NB4 (cell line): ENCODE measurements at places on chromosomes 3 and 15.

- no peak for DNase-seq
Observed at GRCh38 chr15:69593488-69593887, 140.9 kb downstream of the RPLP1 start.

DNA sequence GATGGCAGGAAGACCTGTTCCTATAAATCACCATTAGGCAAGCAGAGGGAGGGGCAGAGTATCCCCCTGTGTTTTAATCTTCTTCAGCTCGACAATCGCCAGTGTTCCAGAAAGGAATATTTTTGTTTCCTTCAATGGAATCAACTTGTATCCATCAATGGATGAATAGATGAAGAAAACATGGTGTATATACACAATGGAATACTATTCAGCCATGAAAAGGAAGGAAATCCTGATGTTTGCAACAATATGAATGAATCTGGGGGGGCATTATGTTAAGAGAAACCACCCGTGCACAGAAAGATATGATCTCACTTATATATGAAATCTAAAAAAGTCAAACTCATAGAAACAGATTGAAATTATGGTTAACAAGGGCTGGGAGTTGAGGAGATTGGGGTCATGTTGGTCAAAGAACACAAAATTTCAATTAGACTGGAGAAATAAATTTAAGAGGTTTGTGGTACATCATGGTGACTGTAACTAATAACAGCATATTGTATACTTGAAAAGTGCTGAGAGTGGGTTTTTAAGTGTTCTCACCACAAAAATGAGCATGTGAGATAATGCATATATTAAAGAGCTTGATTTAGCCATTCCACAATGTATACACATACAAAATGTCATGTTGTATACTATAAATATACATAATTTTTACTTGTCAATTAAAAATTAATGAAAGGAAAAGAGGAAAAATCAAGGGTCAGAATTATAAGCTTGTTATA, 64.2 kb upstream of the ITGA11 start:
- no peak for DNase-seq

DNA sequence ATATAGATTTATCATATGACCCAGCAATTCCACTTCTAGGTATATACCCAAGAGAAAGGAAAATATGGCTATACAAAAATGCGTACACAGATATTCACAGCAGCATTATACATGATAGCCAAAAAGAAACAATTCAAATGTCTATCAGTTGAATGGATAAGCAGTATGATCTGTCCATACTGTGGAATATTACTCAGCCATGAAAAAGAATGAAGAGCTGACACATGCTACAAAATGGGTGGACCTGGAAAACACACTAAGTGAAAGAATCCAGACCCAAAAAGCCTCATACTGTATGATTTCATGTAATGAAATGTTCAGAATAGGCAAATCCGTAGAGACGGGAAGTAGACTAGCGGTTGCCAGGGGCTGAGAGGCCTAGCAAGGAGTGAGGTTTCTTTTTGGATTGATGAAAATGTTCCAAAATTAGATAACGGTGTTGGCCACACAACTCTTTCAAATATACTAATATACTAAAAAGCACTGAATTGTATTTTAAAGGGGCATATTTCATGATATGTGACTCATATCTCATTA, 33.4 kb downstream of the FGD5 start:
- no peak for DNase-seq

DNA sequence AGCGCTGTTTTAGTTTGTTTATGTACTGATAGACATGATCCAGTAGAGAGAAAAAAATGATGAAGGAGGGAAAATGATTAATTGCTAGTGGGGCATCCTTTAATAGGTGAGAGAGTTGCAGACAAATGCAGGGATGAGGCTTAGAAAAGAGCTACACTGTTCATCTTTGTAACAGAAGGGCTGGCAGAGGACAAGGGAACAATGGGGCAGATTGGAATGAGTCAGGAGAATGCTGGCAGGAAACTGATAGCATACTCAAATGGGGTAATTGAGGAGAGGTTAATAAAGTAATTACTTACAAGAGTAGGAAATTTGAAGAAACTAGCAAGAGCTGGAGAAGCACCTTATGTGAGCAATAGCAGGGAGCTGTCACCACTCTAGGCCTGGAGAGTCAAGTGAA, 170.9 kb downstream of the OXSM start:
- no peak for DNase-seq

GRCh38 chr3:134656211-134656800, 5.5 kb upstream of the KY start:
- DNase-seq = no peak

DNA sequence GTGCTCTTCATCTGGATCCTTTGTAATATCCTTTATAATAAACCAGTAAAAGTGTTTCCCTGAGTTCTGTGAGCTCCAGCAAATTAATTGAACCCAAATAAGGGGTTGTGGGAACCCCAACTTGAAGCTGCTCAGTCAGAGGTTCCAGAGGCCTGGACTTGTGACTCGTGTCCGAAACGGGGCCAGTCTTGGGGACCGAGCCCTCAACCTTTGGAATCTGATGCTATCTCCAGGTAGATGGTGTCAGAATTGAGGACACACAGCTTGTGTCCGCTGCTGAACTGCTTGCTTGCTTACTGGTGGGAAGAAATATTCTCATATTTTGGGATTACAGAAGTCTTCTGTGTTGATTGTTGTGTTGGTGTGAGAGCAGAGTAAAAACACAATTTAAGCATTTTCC, 39.7 kb upstream of the FLNB start:
- DNase-seq = no peak

GRCh38 chr3:119642746-119643473, 17.5 kb downstream of the POPDC2 start:
- DNase-seq = no peak

DNA sequence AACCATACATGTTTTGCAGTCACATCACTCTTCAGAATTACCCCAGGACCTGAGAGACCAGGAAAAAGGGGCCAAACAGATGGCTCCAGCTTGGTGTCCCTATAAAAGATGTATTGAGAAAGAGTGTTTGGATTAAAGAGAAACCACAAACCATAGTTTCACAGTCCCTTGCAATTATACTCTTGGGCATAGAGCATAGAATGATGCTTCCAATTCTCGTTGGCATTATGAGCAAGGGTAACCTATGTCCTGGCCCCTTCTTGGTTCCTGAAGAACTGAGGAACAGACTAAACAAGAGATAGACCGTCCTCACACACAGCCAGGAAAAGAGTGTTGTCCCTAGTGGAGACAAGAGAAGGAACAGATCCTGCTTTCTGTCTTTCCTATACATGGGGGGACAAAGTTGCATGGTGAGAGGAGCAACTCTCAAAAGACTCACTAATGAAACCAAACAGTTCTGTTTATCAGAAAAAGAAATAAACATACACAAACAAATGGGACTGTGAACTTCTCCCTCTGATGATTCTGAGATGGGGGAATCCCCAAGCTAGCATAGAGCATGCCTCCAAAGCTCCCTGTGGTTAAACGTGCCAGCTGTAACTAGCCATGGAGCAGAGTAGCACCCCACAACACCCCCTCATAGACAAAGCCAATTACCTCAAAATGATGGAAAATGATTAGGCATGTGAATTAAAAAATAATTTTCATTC, 908.6 kb downstream of the NTRK3 start:
- no peak for DNase-seq

DNA sequence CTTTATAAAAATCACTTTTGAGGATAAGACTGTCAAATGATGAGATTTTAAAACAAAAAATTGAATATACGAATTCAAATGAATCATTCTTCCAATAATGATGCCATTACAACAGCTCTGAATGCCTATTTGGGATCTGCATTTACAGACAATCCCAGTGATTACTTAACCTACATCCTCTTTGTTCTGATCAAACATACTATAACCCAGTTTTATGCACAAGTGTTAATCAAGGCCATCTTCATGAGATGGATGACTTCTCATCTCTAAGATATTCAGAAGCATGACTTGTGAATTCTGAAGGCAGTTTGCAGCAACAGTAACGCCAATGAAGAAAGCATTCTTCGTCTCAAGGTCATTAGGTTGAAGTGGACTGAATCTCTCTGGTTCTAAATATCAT, 90.3 kb upstream of the MEX3B start:
- no peak for DNase-seq

DNA sequence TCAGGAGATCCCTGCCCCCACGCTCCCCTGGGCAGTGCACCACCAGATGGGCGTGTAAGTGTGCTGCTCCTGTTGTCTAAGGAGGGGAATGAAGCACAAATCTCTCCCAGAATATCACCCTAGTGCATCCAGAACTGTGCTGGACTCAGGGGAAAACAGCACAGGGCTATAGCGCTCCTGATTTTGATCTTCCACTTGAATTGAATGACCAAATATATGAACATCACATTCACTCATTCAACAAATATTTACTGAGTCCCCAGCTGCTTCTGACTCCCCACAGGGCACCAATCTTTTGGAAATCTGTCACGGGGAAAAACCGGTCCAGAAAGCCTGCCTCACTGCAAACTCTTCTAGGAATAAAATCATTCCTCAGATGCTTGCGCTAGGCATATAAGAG, 2.4 kb downstream of the CPLX3 start:
- no peak for DNase-seq

DNA sequence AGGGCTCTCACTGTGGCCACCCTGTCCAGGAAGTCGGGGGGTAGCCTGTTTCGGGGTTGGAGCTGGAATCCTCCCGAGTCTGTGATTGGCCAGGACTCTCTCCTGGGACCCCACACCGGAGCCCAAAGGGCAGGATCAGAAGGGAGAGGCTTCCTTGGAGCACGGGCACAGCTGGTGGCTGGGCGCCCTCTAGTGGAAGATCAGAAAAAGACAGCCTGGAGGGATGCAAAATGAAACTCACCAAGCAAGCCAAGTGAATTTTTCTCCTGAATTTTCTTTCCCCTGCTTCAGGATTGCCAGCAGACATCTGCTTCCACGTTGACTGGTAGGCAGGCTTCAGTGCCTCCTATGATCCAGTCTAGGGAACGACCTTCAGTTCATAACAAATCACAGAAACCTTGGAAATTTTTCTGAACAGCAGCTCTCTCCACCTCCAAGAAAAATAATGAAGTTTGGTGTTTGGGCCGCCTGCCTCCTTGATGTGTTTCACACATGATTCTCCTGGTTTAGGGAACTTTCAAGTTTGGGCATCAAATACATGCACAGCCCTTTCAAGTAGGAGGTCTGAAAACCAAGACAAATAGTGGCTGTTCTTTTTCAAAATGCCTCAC, 224.6 kb downstream of the VPS13C start:
- DNase-seq = peak; percentile 59

- no peak for DNase-seq
Observed at GRCh38 chr3:112508860-112509259, 9.6 kb upstream of the BTLA start.

GRCh38 chr15:62977952-62978811, 64.4 kb upstream of the TPM1 start:
- DNase-seq = no peak

- peak; percentile 44 for DNase-seq
Observed at GRCh38 chr3:9402410-9403228, 5.2 kb downstream of the SETD5 start.

DNA sequence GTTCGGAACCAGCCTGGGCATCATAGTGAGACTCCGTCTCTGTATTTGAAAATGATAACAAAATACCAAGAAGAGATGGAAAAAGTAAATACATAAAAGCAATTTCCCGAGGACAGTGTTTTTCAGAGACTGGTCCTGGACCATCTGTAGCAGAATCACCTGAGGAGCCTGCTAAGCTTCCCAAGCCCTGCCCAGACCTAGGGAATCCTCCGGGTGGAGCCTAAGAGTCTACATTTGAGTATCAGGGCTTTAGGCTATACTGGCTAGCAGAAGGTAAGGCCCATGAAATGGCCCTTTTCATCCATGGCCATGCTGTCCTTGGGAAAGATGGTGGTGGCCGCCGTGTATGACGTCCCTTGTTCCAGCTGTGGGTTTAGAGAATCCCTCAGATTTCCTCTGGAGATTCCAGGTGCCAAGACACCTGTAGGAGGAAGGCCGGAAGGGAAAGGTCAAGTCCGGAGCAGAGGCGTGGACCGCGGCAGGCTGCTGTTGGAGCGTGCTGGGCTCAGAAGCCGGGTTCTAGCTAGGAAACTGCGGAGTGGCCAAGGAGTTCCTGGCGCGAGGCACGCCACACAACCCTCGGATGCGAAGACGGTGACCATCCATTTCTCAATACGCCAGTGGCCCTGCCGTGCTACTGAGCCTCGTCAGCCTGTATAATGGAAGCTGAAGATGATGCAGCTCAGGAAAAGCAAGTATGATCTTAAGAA, 50.9 kb downstream of the TMEM44 start:
- no peak for DNase-seq

GRCh38 chr3:190081389-190081788, 39.3 kb downstream of the P3H2 start:
- no peak for DNase-seq

DNA sequence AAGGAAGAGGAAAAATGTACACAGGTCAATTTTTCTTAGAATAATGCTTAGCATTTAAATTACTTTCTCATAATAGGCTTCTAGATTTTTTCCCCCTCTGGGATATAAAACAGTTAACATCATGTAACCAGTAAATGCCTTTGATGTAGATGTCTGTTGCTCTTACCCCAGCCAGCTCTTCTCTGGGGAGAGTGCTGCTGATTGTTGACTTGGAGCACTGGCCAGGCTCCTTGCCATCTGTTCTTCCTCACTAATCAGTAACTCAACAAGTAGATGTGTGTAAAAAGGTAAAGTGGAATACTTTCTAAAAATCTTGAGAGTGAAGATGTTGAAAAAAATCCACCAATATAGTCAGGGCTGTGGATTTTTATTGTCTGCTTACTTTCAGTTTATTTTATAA, 42.2 kb downstream of the RIOX2 start:
- no peak for DNase-seq

DNA sequence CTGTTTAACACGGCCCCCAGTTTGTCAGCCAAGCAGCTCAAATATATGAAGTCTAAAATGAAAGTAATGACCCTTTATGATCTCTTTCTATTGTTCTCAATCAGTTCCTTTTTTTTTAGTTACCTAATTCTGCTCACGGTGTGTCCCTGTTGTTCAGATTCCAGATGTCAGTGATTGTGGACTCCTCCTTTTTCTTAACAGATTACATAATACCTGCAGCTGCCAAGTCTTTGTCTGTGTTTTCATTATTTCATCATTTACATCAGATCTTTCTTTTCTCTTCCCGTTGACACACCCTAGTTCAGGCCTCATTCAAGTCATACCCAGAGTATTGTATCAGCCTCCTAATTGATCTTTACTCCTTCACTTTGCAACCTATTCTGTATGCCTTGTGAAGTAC, 56.1 kb upstream of the SKIL start:
- DNase-seq = peak; percentile 62

DNA sequence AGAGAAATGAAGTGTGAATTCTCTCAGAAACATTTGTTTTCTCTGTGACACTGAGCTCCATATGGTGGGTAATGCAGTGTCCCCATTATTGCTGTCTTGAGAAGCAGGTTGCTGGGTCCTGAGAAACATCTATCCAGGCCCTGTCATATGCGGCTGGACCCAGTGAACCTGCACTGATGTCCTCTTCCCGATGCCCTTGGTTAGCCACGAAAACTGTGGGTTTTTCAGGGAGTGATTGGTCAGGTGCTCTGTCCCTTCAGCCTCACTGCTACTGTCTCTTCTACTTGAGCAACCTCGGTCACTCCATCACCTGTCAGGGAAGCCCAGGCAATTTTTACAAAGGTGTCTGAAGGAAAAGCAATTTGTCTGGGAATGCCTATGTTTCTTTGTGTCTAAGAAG, 77.0 kb downstream of the SLC7A14 start:
- no peak for DNase-seq
